Skeletal muscle cell (primary cell): ENCODE measurements at places on chromosomes 7 and 10.

GRCh38 chr7:3682028-3682710 lies 381.1 kb downstream of the SDK1 start:
- no peak for DNase-seq

GRCh38 chr7:44226396-44226753 lies 25.6 kb downstream of the YKT6 start:
- no peak for DNase-seq

DNA sequence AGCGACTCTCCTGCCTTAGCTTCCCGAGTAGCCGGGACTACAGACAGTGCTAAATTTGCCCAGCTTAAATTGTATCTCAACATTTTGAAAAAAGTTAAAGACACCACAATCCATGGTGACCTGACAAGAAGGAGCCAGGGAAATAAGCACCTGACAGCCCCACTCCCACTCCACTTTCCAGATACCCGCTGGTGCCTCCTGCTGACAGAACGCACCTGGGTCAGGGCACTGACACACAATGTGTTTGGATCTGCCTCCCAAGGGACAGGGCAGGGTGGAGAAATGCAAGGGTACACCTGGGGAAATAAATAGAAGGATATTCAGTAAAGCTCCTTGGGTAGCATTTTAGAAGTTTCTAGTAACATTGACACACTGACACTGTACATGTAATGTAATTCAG lies 58.9 kb upstream of the OPN4 start:
- no peak for DNase-seq

DNA sequence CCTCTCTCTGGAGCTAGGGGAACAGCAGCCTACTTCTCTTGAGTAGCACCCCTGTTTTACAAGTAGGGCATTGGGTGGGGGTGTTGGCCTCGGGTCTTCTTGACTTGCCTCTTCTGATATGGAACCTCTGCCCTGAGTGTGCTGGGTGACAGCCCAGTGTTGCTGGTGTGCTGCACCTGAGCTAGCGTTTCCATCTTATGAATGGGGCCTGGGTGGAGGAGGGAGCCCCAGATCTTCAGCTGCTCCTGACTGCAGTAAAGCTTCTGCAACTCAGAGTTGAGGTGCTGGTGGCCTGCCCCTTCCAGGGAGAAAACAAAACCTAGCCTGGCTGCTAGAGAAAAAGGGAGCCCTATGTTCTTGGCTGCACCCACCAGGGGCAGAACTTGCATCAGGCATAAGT lies 202.5 kb upstream of the SHH start:
- DNase-seq: no peak

DNA sequence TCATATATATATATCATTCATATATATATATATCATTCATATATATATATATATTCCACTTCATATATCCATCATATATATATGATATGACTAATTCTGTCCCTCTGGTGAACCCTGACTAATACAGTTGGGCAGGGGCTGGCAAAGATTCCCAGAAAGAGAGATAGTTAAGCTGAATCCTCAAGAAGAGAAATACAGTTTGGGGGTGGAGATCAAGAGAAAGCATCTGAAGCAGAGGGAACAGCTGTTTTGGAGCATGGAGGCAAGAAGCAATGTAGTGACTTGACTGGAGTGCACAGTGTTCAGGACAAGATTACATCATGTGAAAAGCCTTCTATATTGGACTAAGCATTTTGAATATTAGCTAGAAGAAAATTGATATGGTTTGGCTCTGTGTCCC lies 540.7 kb downstream of the MAGI2 start:
- peak; percentile 22 for DNase-seq

GRCh38 chr7:93955304-93955703 lies 33.8 kb downstream of the GNG11 start:
- DNase-seq: no peak

GRCh38 chr7:17690030-17690429 lies 250.3 kb downstream of the SNX13 start:
- peak; percentile 95 for DNase-seq

GRCh38 chr10:101671453-101671852 lies 23.5 kb downstream of the FBXW4 start:
- no peak for DNase-seq

- no peak for DNase-seq
These were observed 130.1 kb upstream of the ZEB1 start for GRCh38 chr10:31188792-31189406.

DNA sequence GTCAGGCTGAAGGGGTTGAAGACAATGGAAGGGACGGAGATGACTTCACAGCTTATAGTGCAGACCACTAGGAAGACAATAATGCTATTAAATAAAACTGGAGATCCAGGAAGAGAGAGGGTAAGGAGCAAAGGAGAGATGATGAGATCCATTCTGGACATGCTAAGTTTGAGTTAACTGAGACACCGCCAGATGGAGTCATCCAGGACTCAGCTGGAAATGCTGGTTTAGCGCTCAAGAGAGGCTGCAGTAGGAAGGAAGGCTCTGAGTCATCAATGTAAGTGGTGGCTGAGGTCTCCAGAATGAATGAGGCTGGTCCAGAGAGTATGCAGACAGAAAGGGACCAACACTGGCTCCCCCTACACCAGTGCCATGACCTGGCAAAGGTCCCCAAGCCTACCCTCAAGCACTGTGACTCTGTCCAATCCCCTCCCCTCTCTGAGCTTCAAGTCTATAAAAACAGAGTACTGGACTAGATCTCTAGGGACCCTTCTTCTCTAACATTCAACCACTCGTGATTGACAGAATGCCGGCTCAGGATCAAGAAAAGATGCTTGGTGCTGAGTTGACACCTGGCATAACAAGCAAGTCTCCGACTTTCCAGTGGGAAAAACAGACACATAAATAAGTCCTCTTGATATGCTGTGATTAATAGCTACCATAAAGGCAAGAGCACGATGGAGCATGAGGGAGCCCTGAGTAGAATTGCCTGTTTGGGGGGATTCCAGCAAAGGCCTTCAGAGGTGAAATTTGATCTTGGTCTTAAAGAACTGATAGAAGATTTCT lies 8.9 kb downstream of the GFRA1 start:
- no peak for DNase-seq

- DNase-seq: no peak
These were observed 42.8 kb downstream of the RBM20 start for GRCh38 chr10:110686949-110687348.
